ENCODE measurements at places on chromosomes 7 and 10.
A peak's percentile ranks its signal among the peaks of the same experiment; 100 is the strongest.

DNA sequence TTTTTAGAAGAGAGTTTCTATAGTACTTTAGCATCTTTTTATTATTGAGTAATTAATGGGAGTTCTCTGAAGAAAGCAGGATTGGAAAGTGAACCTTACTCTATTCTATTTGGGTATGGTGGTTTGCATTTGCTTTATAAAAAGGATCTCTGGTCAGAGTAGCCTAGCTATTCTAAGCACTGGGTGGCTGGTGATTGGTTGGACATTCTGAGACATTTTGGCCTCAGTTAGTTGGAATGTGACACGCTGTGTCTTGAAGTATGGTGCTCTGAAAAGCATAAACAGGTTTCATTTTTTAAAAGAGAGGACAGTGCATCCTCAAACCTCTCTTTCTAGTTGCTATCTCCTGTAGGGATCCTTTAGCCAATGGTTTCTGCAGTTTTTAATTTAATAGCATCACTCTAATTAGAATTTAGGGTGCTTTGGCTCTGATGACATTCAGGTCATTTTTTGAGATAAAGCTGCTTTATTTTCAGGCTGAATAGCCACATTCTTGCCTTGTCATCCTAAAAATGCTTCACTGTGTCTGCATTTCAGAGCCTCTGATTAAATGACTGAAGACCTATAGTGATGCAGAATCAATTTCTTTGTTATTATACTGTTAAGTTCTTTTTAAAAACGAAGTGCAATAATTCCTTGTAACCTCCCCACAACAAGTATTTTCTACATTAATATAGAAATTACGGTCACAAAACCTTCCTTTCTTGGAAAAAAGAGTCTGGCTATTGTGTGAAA, 20.6 kb downstream of the TMEM178B start:
- no peak overlapping the region for H3K27ac ChIP-seq
- no peaks in the 10 kb centered on the region for H3K4me1 ChIP-seq
- H3K4me3 ChIP-seq, result no peak overlapping the region
- no peaks in the 10 kb centered on the region for H3K36me3 ChIP-seq

GRCh38 chr7:99693427-99694200, 13.8 kb upstream of the CYP3A5 start:
- H3K4me3 ChIP-seq, result no peak overlapping the region
- H3K36me3 ChIP-seq, result no peaks in the 10 kb centered on the region
- H3K4me1 ChIP-seq, result no peaks in the 10 kb centered on the region
- no peaks in the 10 kb centered on the region for H3K27me3 ChIP-seq
- no peak for DNase-seq
- no peak overlapping the region for H3K27ac ChIP-seq

DNA sequence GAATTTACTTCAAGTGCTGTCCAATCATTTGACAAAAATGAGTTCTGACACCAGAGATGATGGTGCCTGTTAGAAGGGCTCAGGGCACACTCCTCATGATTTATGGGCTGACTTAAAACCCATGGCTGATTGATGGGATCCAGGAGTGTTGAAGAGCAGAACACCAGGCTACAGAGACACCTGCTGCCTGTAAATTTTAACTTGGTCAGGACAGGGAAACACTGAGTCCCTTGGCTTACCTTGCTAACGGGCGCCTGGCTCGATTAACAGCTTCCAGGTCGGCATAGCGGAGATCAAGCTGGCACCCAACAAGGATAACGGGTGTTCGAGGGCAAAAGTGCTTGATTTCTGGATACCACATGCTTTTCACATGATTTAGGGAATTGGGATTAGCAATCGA, 51.4 kb downstream of the RHOBTB1 start:
- no peak for DNase-seq
- no peak overlapping the region for H3K4me3 ChIP-seq
- no peaks in the 10 kb centered on the region for H3K27me3 ChIP-seq
- no peak overlapping the region for H3K27ac ChIP-seq
- no peaks in the 10 kb centered on the region for H3K4me1 ChIP-seq

DNA sequence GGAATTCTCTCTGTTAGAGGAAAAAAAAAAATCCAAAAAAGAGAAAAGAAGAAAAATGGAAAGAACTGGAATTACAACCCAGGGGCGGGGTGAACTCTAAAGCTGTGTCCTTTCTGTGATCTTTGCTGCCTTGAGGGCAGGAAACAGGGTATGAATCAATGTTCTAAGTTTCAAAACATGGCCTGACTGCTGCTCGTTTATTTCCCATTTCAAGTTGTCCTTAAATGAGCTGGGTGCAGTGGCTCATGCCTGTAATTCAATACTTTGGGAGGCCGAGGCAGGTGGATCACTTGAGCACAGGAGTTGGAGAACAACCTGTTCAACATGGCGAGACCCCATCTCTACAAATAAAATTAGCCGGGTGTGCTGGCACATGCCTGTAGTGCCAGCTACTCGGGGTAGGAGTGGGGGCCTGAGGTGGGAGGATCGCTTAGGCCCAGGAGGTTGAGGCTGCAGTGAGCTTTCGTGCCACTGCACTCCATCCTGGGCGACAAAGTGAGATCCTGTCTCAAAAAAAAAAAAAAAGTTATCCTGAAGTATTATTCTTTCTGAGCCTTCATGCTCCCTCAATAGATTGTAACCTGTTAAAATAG, 24.7 kb upstream of the TFAM start:
- H3K4me1 ChIP-seq, result no peaks in the 10 kb centered on the region
- DNase-seq, result no peak
- H3K27me3 ChIP-seq, result no peaks in the 10 kb centered on the region

- H3K36me3 ChIP-seq, result peaks cover 11% of the 10 kb centered on the region
- peaks cover 6% of the 10 kb centered on the region for H3K4me1 ChIP-seq
- no peak for DNase-seq
- no peak overlapping the region for H3K4me3 ChIP-seq
- no peak overlapping the region for H3K27ac ChIP-seq
These were observed 6.5 kb downstream of the YME1L1 start for GRCh38 chr10:27147701-27148100.

DNA sequence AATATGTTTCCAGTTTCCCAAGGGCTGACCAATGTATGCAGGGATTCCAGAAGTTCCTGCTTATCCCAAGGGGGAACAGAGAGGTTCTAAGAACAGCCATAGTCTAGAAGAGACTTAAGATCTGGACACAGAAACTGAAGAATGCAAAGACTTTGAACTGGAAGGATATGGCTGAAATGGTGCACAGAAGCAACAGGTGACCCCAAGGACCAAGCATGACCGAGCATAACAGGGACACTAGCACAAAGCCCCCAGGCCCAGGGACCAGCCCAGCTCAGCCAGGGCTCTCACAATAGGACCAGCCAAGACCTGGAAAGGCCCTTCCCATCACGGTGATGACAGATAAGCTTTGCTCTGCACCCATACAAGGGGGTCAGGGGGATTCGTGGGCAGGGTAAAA, 213.0 kb upstream of the KMT2E start:
- no peaks in the 10 kb centered on the region for H3K27me3 ChIP-seq
- DNase-seq, result no peak
- H3K36me3 ChIP-seq, result no peaks in the 10 kb centered on the region

GRCh38 chr7:122092964-122093797, 50.9 kb downstream of the AASS start:
- no peaks in the 10 kb centered on the region for H3K27me3 ChIP-seq
- H3K27ac ChIP-seq, result no peak overlapping the region
- H3K4me1 ChIP-seq, result peaks cover 6% of the 10 kb centered on the region
- peak; percentile 90 for DNase-seq

- H3K4me3 ChIP-seq, result no peak overlapping the region
- no peaks in the 10 kb centered on the region for H3K36me3 ChIP-seq
- no peaks in the 10 kb centered on the region for H3K4me1 ChIP-seq
- H3K27ac ChIP-seq, result no peak overlapping the region
These were observed 650.5 kb upstream of the MKI67 start for GRCh38 chr10:128776673-128777252.

DNA sequence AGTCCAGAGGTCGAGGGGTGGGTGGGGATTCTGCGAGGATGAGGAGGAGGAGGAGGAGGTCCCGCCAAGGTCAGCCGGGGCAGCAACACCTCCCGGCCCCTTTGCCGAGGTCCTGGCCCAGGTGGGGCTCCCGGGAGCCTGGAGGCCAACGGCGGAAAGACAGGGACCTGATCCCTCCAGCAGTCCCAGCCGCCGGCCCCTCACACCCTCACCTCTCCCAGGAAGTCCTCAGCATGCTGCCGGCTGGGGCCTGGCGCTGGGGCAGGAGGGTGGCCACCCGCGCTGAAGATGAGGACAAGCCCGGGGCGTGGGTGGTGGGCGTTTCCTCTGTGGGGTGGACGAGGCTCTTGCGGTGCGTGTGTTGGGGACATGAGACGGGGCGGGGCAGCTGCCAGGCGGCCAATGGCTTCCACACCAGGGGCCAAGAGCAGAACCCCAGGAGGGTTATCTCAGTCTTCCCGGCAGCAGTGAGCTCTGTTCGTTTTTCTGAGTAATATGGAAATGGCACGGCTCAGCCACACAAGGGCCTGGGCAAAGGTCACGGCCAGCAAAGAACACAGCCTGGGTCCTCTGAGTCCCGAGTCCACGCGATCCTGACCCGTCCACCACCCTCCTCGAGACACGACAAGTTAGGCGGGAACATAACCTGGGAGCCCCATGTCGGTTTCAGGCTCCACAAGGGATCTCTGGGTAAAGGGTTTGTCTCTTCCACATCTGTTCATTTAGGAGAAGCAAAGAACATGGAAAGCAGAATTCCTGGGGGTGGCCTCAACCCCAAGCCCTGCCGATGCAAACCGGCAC, 82.9 kb upstream of the PDGFA start:
- H3K36me3 ChIP-seq, result no peaks in the 10 kb centered on the region
- DNase-seq, result no peak
- H3K4me1 ChIP-seq, result no peaks in the 10 kb centered on the region
- no peak overlapping the region for H3K27ac ChIP-seq
- no peaks in the 10 kb centered on the region for H3K27me3 ChIP-seq

GRCh38 chr7:55314967-55315366, 50.2 kb upstream of the LANCL2 start:
- H3K4me3 ChIP-seq, result no peak overlapping the region
- no peaks in the 10 kb centered on the region for H3K27me3 ChIP-seq
- H3K27ac ChIP-seq, result no peak overlapping the region
- no peaks in the 10 kb centered on the region for H3K4me1 ChIP-seq
- no peaks in the 10 kb centered on the region for H3K36me3 ChIP-seq
- no peak for DNase-seq

DNA sequence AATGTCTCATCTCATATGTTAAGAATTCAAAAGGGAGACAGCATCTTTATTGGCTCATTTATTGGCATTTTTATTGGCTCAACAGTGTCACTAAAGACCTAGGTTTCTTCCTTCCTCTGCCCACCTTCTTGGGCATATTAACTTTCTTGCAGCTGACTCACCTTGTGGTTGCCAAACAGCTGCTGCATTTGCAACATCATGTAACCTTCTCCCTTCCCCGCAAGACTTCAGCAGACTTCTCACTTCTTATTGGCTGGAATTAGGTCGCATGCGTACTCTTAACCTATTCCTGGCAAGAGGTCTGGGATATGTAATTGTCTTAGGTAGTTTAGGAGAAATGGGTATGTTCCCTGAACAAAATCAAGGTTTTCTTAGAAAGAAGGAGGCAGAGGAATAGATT, 263.2 kb downstream of the POU6F2 start:
- H3K4me3 ChIP-seq, result no peak overlapping the region
- no peaks in the 10 kb centered on the region for H3K36me3 ChIP-seq
- no peaks in the 10 kb centered on the region for H3K4me1 ChIP-seq
- no peak overlapping the region for H3K27ac ChIP-seq

GRCh38 chr7:29494350-29494749, 69.3 kb upstream of the PRR15 start:
- no peaks in the 10 kb centered on the region for H3K36me3 ChIP-seq
- no peaks in the 10 kb centered on the region for H3K4me1 ChIP-seq
- H3K27me3 ChIP-seq, result no peaks in the 10 kb centered on the region
- no peak for DNase-seq
- H3K4me3 ChIP-seq, result no peak overlapping the region

DNA sequence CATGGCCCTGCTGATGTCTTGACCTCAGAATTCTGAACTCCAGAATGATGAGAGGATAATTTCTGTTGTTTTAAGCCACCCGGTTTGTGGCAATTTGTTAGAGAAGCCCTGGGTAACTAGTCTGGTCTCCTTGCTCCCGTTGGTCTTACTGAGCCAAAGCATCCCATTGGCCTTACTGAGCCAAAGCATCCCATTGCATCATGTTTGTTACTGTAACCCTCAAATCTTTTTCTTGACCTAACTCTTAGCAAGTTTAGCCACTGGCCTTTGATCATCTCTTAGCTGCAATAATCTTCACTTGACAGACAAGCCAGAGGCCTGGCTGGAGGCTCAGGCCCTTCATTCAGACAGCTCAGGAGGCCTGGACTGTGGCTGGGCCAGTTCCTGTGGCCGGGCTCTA, 21.8 kb downstream of the TBXAS1 start:
- peaks cover 19% of the 10 kb centered on the region for H3K4me1 ChIP-seq
- no peak for DNase-seq
- H3K36me3 ChIP-seq, result no peaks in the 10 kb centered on the region
- no peaks in the 10 kb centered on the region for H3K27me3 ChIP-seq
- H3K27ac ChIP-seq, result no peak overlapping the region

GRCh38 chr7:124029396-124030188, 3.3 kb downstream of the TMEM229A start:
- H3K27me3 ChIP-seq, result no peaks in the 10 kb centered on the region
- DNase-seq, result no peak
- no peak overlapping the region for H3K4me3 ChIP-seq
- no peak overlapping the region for H3K27ac ChIP-seq
- no peaks in the 10 kb centered on the region for H3K4me1 ChIP-seq

DNA sequence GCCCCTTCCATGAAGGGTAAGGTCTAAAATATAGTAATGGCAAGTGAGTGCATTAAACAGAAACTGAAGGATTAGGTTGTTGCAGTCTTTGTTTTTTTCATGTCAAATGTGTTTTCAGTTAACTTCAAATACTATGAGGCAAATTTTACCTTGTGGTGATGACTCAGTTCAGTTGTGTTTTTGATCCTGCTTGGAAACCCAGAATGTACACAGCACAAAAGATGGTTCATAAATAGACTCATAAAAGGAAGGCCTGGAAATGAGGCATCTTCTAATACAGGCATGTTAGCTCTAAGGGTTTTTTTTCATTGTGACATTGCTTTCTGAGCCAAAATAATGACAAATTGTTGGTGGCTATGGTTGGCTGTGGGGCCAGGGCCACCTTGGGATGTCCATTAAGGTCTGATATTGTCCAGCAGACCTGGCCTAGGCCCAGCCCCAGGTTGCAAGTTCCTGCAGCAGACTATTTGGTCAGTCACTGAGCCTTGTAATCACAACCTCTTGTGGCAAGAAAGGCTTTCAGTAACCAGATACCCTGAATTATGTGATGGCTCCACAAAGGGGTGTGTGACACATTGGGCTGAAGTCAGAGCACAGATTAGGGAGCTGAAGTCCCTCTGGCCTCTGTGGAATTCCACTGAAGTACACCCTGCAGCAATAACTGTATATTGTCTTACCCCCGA, 69.0 kb upstream of the SAMD8 start:
- H3K4me1 ChIP-seq, result no peaks in the 10 kb centered on the region
- no peak overlapping the region for H3K4me3 ChIP-seq

Measured in MM.1S (cell line).